BJ (cell line): ENCODE measurements at places on chromosomes 13 and 19.

DNA sequence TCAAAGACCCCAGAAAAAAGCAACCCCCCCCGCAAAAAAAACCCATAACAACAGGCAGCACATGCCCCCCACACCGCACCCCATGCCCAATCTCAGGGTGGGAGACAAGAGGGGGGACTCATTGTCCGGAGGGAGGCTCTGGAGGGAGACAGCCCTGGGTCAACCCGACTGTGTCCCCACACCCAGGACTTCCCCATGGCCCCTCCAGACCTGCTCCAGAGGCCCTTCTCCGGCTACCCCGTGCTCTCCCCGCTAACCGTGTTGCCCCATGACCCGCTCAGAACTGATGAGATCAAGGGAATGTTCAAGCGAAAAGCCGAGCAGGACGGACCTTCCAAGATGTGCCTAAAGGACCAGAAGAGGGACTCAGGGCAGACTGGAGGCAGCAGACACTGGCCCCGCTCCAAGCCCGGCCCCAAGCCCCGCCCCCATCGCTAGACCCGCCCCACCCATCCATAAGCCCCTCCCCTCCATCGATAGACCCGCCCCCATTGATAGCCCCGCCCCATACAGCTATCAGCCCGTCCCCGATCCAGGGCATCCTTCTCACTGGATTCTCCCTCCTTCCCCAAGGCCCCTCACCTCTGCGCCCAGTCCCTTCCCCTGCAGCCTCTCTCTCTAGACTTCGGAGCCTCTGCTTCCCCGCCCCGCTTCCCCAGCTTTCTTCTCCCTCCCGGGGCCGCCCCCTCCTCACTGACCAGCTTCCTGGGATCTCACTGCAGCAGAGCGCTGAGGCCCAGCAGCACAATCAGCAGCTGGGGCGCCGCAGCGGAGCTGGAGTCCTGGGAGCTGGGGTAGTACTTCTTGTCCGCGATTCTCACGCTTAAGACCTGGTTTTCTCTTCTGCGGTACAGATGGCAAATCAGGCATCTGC is 2.2 kb downstream of the BST2 start:
- DNase-seq, result no peak

DNA sequence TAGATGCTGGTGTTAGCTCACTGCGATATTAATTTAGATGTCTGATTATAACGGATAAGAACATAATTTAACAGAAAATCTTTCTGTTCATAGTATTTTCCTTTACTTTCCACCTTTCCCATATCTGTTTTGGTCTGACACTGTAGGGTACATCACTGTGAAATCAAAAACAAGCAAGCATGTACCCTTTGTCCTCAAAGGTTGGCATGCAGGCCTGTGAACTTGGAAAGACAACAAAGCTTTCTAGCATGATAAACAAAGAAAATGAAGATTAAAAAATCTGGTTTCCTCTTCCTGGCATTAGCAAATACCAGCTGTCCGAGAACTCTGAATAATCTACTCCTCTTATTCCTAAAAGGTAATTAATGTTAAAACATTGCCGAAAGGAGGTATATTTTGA is 31.6 kb downstream of the THSD1 start:
- DNase-seq, result no peak

- no peak for DNase-seq
Observed at GRCh38 chr13:107678075-107678689, 537.2 kb downstream of the LIG4 start.

- no peak for DNase-seq
Observed at GRCh38 chr19:30135797-30136196, 193.8 kb downstream of the URI1 start.

DNA sequence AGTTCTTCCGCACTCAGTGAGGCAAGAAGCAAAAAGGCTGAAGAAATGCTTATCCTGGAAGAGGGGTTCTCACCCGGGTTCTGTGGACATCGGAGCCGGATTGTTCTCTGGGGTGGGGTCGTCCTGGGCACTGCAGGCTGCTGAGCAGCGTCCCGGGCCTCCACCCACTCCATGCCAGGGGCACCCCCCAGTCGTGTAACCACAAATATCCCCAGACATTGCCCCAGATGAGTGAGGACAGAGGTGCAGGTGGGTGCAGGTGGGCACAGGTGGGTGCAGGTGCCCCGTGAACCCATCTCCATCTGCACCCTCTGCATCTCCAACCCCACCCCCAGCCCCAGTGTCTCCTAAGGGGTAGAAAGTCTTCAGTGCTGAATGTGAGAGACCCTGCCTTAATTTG is 67.5 kb downstream of the GNG7 start:
- no peak for DNase-seq

DNA sequence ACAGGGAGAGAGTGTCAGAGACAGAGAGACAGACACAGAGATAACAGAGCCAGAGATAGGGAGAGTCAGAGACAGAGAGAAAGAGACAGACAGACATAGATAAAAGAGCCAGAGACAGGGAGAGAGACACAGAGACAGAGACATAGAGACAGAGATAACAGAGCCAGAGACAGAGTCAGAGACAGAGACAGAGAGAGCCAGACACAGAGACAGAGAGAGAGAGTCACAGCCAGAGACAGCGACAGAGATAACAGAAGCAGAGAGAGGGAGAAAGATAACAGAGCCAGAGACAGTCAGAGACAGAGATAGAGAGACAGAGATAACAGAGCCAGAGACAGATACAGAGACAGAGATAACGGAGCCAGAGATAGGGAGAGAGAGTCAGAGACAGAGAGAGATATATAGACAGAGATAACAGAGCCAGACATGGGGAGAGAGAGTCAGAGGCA is 865 bp upstream of the TNFSF9 start:
- DNase-seq, result no peak
